Stimulated activated CD4-positive, alpha-beta T cell treated with anti-CD3 and anti-CD28 coated beads, Interleukin-4, amount 100 ng/mL, for 48 hours (primary cell): ENCODE measurements at places on chromosomes 3 and 15.

- DNase-seq, result no peak
Observed at GRCh38 chr3:141294301-141294700, 62.7 kb downstream of the PXYLP1 start.

DNA sequence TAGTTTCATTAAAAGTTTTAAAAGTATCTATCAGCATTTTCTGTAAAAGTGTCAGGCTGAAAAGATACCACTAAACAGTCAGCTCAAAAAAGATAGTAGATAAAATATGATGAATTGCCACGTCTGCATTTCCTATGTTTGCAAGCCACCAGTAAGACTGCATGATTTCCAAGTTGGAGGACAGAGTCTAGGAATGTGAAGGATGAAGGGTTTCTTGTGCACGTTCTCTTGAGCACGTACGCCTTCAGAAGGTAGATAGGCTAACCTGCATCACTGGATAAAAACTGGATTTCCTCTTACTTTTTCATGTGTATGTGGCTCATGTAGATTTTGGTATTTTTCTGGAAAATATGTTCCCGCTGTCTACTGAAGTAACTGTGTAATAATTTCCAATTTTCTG lies 9.9 kb upstream of the SEMA6D start:
- DNase-seq, result no peak

DNA sequence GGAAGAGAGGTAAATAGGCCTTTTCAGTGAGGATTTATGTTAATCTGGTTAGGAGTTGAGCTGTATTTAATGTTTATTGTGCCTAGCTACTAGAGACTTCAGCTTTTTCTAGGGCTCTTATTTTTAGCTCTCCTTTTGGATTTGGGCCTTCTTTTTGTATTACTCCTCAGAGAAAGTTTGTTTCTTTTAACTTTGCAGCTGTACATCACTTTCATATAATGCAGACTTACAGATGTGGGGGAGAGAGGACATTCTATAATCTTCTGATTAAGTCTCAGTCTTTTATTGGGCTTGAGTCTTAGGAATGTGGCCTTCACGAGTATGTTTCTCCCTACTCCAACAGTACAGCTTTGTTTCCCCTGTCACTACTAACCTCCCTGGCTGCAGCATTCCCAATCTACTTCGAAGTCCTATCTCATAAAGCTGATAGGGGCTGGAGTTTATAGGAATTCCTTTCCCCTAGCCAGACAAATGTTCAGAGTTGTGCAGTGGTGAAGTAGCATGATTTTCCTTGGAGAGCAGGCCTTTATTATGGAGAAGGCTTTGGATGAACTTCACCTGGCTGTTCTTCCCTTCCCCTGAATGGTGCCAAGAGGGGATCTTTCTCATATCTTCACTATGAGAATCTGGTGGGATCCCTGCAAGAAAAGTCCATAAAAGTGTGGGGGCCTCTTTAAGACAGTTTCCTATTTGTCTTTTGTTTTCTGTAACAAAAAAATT lies 82.2 kb upstream of the CBLB start:
- DNase-seq, result no peak

GRCh38 chr3:52150860-52151259 lies 3.4 kb downstream of the POC1A start:
- no peak for DNase-seq

DNA sequence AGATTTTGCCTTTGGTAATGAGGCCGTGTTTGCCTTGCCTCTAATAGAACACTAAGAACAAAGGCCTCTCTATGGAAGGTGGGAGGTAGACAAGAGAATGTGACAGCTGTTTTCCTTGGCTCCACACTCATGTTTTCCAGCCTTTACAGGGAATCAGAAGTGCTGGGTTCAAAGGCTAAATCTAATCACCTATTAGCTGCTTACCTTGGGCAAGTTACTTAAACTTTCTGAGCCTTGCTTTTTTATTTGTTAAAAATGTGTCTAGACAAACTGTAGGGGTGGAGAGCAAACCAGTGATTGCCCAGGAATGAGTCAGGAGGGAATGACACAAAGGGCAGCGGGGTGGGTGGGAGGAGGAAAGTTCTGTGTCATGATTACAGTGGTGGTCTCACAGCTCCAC lies 179.0 kb downstream of the P3H2 start:
- DNase-seq, result no peak

DNA sequence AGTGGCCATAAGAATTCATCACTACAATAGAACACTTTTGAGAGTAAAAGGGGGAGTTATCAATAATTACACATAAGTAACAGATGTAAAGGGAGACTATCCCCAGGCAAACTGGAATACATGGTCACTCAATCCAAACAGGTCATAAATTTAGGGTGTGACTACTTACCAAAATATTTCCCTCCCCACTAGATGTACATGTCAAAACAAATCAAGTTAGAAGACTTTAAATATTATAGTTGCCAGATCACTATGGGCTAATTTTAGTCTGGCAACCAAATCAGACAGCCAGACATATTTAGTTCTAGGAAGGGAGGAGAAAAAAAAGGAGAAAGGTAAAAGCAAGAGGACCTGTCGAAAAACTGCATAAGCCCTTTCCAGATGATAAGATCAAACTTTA lies 23.1 kb downstream of the SLC24A5 start:
- no peak for DNase-seq

- no peak for DNase-seq
Observed at GRCh38 chr3:61035573-61035972, 215.7 kb downstream of the FHIT start.

- no peak for DNase-seq
Observed at GRCh38 chr3:85148036-85148435, 189.2 kb downstream of the CADM2 start.

GRCh38 chr3:134860141-134860540 lies 65.1 kb downstream of the EPHB1 start:
- no peak for DNase-seq

GRCh38 chr3:155853214-155854140 lies 750 bp downstream of the SLC33A1 start:
- DNase-seq, result no peak

DNA sequence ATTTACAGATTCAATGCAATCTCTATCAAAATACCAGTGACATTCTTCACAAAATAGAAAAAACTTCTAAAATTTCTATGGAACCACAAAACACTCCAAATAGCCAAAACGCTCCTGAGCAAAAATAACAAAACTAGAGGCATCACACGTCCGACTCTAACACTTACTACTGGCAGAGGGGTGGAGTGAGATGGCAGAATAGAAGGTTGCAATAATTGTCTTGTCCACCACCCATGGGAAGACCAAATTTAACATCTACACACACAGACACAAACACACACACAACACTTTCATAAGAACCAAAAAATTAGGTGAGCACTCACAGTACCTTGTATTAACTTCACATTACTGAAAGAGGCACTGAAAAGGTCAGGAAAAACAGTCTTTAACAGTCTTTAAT lies 21.3 kb upstream of the KPNA4 start:
- no peak for DNase-seq

DNA sequence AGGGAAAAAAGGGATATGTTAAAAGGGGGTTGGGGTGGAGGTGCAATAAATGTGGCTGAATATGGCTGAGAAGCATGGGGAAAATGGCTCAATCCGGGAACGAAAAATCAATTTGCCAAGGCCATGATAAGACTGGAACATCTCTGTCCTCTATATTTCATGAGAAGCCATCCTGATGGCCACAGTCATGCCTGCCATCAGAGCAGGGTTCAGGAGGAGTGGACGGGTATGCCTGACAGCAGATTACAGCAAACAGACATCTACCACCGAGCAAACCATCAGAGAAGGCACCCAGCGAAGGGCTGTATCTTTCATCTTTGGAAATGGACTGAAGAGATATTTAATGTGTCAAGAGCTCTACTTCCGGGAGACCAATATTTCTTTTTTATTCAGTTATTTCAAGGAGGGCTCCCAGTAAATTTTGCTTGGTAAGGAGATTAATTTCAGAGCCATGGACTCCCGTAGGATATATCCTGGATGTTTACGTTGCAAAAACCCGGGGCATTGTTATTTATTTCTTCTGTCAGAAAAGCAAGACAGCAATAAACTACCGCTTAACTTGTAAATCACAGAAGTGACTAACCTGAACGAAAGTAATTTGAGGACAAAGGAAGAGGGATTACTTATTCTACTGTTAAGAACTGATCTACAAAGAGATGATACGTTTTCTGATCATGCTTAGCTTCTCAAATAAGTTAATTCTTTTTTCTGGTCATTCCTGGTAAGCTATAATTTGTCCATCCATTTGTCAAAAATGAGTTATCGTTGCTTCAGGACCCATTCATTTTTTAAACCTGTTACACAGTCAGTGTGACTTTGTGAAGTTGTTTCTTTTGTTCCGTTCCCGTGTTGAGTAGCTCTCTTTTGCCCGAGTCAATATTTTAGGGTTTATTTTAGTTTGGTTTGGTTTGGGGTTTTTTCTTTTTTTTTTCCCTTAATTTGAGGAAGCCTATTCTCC lies 80.6 kb upstream of the CHD2 start:
- DNase-seq, result no peak

DNA sequence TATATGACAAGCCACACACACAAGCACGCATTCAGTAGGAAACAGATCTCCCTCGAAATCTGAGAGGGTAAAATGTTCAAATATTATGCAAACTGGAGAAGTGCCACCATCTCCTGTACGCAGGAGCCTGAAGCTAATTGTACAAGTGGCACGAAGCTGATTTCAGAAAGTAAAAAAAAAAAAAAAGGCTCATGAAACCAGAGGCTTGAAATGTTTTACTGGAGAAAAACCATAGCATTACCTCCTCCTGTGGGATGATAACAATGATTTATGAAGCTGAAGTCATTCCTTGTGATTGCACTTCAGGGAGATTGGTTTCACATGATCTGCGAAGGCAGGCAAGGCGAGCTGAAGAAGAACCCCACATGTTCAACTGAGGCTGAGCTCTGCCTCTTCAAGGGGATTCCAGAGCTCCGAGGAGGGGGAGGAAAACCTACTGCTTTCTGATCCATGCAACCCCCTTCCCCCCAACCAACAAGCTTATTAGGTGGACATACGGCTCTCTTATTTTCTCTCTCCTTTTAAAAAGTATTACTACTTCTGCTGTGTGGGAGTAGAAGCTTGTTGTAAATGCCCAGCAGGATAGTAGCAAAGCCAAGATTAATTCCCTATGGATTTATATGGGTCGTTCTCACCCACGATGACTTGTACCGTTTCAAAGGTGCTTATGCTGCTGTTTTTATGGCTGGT lies 101.1 kb downstream of the GREM1 start:
- no peak for DNase-seq

- DNase-seq, result no peak
Observed at GRCh38 chr3:78728406-78729145, 1039.2 kb downstream of the ROBO1 start.

GRCh38 chr3:184459355-184459754 lies 79.5 kb downstream of the CHRD start:
- DNase-seq, result no peak

- DNase-seq, result no peak
Observed at GRCh38 chr3:66402596-66403290, 98.1 kb downstream of the LRIG1 start.

DNA sequence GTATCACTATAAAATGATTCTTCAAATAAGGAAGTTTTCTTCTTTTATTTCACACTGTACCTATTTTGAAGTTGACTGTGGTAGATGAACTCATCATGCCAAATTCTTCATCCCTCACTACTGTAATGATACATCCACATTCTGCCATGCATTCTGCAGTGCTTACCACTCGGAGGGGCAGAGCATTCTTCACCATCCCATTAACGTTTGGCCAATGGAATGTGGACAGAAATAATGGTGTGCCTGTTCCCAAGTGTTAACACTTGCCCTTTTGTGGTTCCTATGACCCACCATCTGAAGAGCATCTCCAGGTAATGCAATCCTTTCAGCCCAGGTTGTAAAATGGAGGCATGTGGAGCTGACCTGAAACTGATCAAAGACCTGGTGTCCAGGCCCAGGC lies 18.6 kb downstream of the GOLIM4 start:
- no peak for DNase-seq

- DNase-seq, result no peak
Observed at GRCh38 chr3:41751597-41751996, 210.3 kb downstream of the ULK4 start.

- peak; percentile 12 for DNase-seq
Observed at GRCh38 chr3:155382396-155383042, 89.0 kb upstream of the STRIT1 start.

GRCh38 chr15:62306851-62307504 lies 141.9 kb upstream of the C2CD4B start:
- no peak for DNase-seq

- no peak for DNase-seq
Observed at GRCh38 chr3:156812521-156813335, 13.4 kb upstream of the LEKR1 start.

DNA sequence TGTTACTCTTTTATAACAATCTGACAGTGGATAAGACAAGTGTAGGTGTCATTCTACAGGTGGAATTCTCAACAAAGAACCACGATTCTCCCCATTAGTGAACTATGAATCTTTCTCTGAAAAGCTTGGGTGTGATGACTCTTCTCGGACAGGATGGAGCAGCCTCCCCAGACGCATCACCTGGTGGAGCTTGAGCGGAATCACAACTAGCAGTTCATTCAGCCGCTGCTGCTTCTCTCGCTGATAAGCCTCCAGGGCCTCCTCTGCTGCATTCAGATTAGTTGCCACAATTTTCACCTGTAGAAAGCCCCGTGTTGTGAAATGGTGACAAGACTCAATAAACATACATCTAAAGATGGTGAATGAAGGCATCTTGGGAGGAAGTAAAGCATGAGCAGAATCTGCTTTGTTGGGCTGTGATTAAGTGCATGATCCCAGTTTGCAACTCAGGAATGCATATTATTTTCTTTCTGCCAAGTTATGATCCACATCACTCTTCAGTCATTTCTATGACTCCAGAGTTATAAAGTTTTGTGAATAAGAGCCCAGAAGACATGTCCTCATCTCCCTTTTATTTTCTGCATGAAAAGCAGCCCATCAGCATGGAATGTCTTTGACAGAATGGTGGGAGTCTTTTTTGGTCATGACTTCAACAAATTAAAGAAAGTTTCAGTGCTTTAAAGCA lies 93.6 kb downstream of the BOC start:
- no peak for DNase-seq

- no peak for DNase-seq
Observed at GRCh38 chr3:21330293-21330692, 420.7 kb downstream of the ZNF385D start.

GRCh38 chr3:127759826-127760225 lies 62.5 kb downstream of the MGLL start:
- DNase-seq, result no peak

DNA sequence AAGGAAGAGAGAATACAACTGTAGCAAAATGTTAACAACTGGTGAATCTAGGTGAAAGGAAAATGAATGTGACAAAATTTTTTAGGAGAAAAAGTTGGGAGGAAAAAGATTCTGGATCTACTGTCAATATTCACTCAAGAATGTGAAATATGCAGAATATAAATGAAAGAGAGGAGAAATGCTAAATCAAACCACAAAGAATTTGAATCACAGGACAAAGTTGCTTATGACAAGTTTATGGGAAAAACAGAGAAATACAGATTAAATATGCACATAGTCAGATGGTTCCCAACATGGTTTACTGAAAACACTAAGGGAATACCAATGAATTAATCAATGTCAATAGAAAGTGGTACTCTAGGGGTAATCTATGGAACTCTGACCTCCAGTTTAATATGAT lies 27.6 kb downstream of the C3orf33 start:
- no peak for DNase-seq

- no peak for DNase-seq
Observed at GRCh38 chr3:128573160-128573559, 77.5 kb downstream of the RPN1 start.
